ENCODE measurements at places on chromosomes 2 and 18.

DNA sequence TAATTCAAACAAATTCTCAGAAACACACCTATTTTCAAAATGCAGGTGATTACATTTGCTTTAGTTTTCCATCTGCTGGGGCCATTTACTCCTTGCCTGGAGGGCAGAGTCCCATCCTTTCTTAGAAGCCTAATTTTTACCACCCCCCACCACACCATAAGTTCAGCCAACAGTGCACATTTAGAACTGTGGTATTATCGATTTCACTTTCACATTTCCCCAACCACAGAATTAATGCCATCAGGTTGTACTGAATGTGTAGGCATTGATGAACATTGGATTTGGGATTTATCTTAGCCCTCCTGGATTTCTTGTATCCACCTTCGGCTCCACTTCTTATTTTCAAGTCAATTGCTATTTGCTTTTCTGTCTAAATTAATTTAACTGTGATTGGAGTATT lies 4.5 kb downstream of the SCYGR3 start:
- DNase-seq, result no peak

DNA sequence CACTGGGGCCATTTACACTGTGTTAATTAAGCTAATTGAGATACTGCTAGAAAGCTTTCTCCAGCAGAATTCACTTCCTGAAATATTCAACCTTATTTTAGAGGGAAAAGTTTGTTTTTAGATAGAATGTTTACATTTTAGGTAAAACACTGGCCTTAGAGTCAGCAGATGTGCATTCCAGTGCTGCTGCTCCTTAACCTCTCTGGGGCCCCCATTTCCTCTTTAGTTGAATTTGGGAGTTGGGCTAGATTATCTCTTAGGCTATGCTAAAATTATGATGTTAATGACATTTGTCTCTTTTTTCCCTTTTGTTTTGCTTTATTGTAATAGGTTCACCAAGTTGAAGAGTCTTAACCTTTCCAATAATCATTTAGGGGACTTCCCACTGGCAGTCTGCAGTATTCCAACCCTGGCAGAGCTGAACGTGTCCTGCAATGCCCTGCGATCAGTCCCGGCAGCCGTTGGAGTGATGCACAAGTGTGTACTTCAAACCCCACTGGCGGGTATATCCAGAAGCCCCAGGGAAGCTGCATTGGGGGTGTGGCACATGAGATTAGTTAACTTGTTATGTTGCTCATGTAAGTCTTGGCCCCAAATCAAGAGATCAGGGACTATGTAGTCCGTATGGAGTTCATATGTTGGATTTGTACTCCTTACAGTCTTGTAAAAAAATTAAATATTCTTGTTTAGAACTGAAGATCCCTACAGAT lies 179.5 kb downstream of the PHLPP1 start:
- DNase-seq, result no peak

GRCh38 chr2:88637464-88637863 lies 10.2 kb upstream of the EIF2AK3 start:
- no peak for DNase-seq

- no peak for DNase-seq
Measured at GRCh38 chr2:25158096-25158852, 10.1 kb downstream of the POMC start.

GRCh38 chr18:3397786-3398185 lies 52.2 kb upstream of the TGIF1 start:
- DNase-seq, result no peak

DNA sequence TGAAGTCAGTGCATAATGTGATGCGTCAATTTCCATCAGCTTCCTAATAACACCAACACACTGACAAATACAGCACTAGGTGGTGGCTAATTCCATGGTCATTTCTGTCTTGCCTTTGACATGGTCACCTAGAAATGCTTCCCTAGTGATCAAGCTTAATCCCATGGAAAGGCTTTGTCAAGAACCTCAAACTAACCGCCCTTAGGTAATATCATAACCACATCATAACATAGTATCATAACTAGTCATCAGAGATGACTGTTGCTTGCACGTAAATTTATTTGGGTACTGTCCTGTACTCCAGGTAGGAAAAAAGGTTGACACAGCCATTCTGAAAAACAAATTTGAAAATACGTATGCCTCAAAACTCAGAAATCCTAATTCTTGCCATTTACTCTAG lies 471.8 kb downstream of the IRS1 start:
- no peak for DNase-seq

Data from cortex of kidney (tissue), 1 donor.